Epithelial cell of proximal tubule (primary cell): ENCODE measurements at places on chromosomes 7 and 10. TPM values are rescaled to one million over a fixed set of nuclear protein-coding genes. Genes with fewer than 3 reads are reported as not detected.

NCF1 gene
- total RNA-seq = 0.43 and 0.46 TPM in 2 replicates

ERVW-1 gene
- not detected in 2 replicates for total RNA-seq

PI4K2A gene
- 14.0 and 28.6 TPM in 2 replicates for total RNA-seq

STAG3 gene
- total RNA-seq = 0.22 and 0.69 TPM in 2 replicates

SLC26A5 gene
- not detected in 2 replicates for total RNA-seq

OR9A4 gene
- total RNA-seq = not detected in 2 replicates

- DNase-seq = no peak
These were observed 62.5 kb upstream of the RAPGEF5 start for GRCh38 chr7:22419488-22419887.

- DNase-seq = no peak
These were observed 86.8 kb upstream of the ANK3 start for GRCh38 chr10:60476451-60476850.

DNA sequence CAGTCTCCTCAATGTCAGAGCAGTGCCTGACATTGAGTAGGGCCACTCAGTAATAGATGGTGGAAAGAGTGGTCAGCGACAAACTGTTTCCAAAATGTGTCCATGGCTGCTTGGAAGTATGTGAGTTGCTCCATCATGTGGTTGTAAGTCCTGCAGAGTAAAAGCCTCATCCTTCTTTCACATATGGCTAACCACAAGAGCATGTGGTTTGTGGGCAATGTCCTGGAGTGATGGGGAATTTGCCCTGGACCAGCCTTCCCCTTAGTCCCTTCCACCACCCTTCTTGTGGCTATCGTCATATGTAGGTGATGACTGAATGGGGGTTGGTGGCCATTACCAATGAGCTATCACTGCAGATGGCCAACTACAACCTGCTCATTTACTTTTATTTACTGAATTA, 33.0 kb upstream of the PLXNA4 start:
- no peak for DNase-seq

- DNase-seq = no peak
These were observed 76.5 kb upstream of the GRID1 start for GRCh38 chr10:86443069-86443468.

GRCh38 chr10:46290101-46290886, 3.5 kb downstream of the ANTXRL start:
- DNase-seq = no peak

DNA sequence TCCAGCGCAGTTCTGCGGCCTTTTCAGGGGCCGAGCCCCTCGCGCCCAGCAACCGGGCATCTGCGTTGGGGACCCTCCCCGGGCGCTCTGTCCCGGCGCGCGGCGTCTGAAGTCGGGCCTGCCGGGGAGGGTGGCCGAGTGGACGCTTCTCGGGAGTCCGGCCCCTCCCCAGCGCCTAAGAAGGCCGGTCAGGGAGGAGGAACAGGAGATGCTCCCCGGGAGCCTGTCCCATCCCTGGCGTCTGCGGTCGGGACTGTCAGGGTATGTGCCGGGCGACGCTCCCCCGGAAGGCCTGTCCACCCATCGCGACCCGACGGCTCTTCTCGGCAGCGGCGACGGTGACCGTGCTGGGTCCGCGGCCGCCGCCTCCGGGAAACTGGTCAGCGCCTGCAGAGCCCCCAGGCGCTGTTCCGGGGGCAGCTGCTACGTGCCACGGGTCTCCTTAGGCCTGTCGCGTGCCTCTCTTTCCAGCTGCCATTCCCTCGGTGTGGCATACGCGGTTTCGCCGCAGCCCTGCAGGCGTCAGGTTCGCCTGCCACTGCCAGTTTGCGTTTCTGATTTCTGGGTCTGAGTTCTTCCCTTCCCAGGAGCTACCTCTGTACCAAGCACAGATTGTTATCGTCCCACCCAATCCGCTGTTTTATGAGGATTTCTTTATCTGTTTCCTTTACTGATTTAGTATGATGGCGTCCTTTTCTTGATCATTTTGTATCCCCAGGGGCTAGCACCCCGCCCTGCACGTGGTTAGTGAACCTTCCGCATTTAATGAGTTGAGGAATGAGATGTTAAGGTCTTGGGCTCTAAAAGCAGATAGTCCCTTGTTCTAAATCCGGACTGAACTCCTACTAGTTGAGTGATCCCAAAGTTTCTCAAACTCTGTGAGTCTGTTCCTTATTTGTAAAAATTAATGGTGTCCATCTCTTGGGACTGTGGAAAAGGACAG, 782 bp downstream of the IFIT5 start:
- no peak for DNase-seq
